Ascending aorta (tissue), 2 donors: ENCODE measurements at places on chromosomes 2 and 18.

DNA sequence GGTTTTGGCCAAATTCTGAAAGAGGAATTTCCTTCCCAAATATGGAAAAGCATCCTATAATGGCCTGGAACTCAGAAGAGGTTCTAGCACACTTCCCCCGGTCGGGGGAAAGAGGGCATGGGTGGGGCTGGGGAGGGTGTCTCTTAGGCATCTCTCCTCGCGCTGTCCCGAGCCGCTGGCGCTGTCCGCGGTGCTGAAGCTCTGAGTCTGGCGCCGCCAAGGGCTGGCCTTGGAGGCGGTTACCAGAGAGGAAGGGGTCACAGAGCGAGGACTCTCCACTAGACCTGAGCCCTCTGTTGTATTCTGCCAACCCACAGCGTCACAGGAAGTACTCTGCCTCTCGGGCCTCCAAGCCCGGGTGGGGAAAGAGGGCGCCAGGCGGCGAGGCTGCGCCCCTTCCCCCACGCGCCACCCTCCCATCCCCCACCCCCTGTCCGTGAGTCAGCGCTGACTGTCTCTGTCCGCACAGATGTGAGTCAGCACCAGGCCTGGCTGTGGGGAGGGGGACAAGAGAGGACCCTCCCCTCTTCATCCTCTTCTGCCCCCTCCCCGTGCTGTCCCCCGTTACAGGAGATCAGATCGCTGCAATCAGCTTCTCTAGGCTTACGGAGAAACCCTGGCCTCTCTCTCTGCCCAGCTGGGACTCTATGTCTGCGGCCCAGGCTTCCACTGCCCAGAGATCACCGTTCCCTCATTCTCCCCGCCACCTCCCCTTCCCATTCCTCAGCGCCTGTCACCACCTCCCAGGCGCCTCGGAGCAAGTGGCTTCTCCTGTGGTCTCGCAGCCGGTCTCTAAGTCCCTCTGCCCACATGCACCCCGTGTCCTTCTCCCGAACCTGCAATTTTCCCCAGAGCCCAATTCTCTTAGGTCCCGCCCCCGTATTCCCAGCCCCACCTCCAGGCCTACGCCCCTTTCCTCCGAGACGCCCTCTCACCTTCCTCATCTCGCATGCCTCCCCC is 779 bp downstream of the PTPRN start:
- no peaks in the 10 kb centered on the region for H3K36me3 ChIP-seq
- no peak overlapping the region for H3K4me3 ChIP-seq
- H3K4me1 ChIP-seq: no peaks in the 10 kb centered on the region
- DNase-seq: no peak
- peaks cover 5% of the 10 kb centered on the region for H3K27me3 ChIP-seq

DNA sequence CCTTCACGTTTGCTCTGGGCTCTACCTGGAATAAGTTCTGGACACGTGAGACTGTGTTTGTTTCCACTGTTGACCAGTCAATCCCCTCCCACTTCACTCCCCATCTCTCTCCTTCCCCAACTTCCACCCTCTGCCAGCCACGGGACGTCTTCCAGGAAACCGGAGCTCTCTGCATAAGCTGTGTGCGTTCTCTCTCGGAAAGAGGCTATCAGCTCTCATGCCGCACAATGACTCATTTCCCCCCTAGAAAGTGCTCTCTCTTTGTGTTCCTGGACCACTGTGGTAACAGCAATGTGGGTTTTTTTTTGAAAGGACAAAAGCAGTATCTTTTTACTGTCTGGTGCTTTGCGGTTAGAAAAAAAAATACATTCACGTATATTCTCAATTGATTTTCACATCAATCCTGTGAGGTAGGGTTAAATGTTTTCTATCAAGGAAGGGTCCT is 10.2 kb downstream of the PROKR1 start:
- H3K27ac ChIP-seq: no peak overlapping the region
- H3K36me3 ChIP-seq: no peaks in the 10 kb centered on the region
- H3K4me3 ChIP-seq: no peak overlapping the region
- H3K27me3 ChIP-seq: no peaks in the 10 kb centered on the region
- no peak for DNase-seq

DNA sequence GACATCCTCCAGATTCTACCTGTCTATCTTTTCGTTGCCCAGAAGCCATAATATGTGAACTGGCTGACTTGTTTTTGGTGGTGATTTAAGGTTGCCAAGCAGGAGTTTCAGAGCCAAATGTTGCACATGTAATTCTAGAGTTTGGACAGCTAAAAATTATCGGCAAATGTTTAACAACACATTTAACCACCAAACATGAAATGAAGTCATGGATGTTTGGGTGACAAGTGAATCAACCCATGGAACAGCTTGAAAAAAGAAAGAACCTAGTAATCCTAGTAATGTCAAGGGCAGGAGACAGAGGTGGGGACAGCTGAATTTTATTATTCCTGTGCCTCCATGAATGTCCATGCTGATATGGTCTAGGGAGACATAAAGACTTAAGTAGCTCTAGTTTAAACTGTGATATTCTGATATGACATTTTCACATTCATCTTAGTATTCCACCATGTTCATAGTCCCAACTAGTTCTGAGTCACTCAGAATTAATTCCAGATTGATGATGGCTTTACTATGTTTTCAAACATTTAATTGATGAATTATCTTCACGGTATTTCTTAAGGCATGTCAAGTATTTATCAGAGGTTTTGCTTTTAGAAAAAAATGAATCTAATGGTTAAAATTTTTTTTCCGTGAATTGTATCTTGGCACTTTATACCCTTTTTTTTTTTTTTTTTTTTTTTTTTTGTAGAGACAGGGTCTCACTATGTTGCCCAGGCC is 101.7 kb downstream of the SOCS6 start:
- DNase-seq: no peak
- H3K27ac ChIP-seq: no peak overlapping the region
- H3K36me3 ChIP-seq: no peaks in the 10 kb centered on the region

DNA sequence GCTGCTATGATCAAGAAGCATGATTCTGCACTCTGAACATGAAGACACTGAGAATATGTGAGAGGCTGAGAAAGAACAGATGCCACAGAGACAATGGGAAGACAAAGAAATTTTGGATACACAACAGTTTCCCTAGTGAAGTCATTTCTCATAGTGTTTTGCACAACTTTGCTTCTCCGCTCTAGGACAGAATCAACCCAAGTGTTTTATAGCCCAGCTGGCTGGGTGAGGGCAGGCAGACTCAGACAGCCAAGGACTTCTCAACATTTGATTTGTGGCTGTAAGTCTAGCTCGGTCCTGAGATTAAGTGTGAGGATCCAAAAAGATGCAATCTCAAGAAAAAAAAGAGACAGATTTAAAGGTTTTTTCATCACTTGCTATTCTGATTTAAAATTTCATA is 536.5 kb upstream of the CRIM1 start:
- H3K27ac ChIP-seq: no peak overlapping the region
- no peak overlapping the region for H3K4me3 ChIP-seq
- H3K4me1 ChIP-seq: no peaks in the 10 kb centered on the region
- H3K27me3 ChIP-seq: no peaks in the 10 kb centered on the region
- DNase-seq: no peak

GRCh38 chr18:26208977-26209376 is 17.3 kb upstream of the TAF4B start:
- no peaks in the 10 kb centered on the region for H3K27me3 ChIP-seq
- H3K4me1 ChIP-seq: no peaks in the 10 kb centered on the region
- H3K36me3 ChIP-seq: no peaks in the 10 kb centered on the region
- H3K4me3 ChIP-seq: no peak overlapping the region
- no peak for DNase-seq

DNA sequence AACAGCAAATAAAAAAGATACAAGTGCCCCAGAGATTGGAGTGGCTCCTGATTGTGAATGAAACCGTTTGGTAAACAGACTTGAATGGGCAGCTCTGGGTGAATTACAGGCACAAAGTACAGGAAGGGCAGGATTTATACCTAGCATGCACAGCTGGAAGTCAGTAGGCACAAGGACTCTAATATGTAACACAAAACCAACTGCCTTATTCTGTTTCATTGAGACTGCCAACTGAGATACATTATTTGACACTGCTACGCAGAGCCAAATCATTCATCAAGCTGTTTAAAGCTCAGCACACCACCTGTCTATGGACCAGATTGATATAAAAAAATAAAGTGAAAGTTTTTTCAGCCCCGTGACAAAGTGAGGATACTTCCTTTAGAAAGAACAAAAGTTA is 541.2 kb downstream of the NUP35 start:
- H3K36me3 ChIP-seq: no peaks in the 10 kb centered on the region
- no peak overlapping the region for H3K27ac ChIP-seq
- H3K27me3 ChIP-seq: no peaks in the 10 kb centered on the region

GRCh38 chr18:68679528-68679927 is 35.4 kb downstream of the TMX3 start:
- no peak overlapping the region for H3K27ac ChIP-seq
- H3K36me3 ChIP-seq: peaks cover 26% of the 10 kb centered on the region
- H3K4me3 ChIP-seq: no peak overlapping the region
- H3K27me3 ChIP-seq: no peaks in the 10 kb centered on the region

DNA sequence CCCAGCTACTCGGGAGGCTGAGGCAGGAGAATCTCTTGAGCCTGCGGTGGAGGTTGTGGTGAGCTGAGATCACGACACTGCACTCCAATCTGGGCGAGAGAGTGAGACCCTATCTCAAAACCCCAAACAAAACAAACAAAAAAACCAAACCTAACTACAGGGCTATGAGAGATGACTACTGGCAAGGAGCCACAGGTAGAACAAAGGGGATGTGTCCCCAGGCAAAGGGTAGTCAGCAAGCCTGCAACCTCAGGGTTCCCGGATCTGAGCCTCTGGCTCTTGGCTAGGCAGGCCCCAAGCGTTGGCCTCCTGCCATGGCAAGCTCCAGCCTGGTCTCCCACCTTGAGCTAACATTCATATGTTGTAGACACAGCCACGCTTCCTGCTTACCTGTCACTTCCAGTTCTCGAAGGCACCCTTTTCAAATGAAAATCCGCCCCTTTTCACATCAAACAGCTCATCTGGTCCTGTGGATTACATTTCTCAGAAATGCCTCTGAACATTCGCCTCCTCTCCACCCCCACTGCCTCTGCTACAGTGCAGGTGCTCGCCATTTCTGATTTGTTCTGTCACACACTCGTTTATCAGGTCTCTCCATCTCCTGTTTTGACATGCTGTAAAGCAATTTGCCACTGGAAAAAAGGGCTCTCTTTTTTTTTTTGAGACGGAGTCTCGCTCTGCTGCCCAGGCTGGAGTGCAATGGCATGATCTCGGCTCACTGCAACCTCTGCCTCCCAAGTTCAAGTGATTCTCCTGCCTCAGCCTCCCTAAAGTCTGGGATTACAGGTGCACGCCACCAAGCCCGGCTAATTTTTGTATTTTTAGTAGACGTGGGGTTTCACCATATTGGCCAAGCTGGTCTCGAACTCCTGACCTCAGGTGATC is 13.1 kb upstream of the ACTR3 start:
- H3K4me1 ChIP-seq: no peaks in the 10 kb centered on the region
- no peaks in the 10 kb centered on the region for H3K27me3 ChIP-seq
- DNase-seq: no peak
- H3K27ac ChIP-seq: no peak overlapping the region
- H3K36me3 ChIP-seq: no peaks in the 10 kb centered on the region

GRCh38 chr2:208256192-208256782 is 1.4 kb upstream of the IDH1 start:
- H3K4me3 ChIP-seq: no peak overlapping the region
- DNase-seq: no peak
- H3K27me3 ChIP-seq: no peaks in the 10 kb centered on the region
- no peaks in the 10 kb centered on the region for H3K36me3 ChIP-seq

GRCh38 chr2:232535761-232536530 is 3.5 kb upstream of the CHRNG start:
- no peaks in the 10 kb centered on the region for H3K27me3 ChIP-seq
- no peak for DNase-seq
- H3K27ac ChIP-seq: no peak overlapping the region
- H3K4me1 ChIP-seq: no peaks in the 10 kb centered on the region
- no peak overlapping the region for H3K4me3 ChIP-seq

- DNase-seq: no peak
- no peak overlapping the region for H3K27ac ChIP-seq
- no peaks in the 10 kb centered on the region for H3K4me1 ChIP-seq
- H3K4me3 ChIP-seq: no peak overlapping the region
- H3K36me3 ChIP-seq: no peaks in the 10 kb centered on the region
Measured at GRCh38 chr2:132849118-132849517, 179.1 kb upstream of the LYPD1 start.

GRCh38 chr2:145190031-145190703 is 670.2 kb upstream of the ZEB2 start:
- no peaks in the 10 kb centered on the region for H3K27me3 ChIP-seq
- no peak overlapping the region for H3K4me3 ChIP-seq
- H3K4me1 ChIP-seq: no peaks in the 10 kb centered on the region
- no peaks in the 10 kb centered on the region for H3K36me3 ChIP-seq
- no peak overlapping the region for H3K27ac ChIP-seq
- DNase-seq: no peak

DNA sequence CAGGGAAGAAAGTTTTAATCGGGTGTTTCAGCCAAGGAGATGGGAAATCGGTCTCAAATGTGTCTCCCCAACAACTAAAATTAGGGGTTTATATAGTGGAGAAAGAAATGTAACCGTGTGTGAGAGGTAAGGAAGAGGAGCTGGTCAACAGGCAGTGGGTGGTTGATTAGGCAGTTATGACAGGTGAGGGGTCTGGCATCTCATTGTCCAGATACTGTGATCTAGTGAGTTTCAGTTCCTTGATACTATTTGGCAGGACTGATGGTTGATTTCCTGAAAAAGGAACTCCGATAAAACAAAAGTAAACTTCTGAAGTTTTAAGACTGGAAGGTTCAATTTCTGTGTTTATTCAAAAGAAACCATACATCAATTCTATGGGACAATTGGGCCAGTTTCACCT is 197.9 kb downstream of the LPIN1 start:
- H3K27ac ChIP-seq: no peak overlapping the region
- DNase-seq: no peak
- no peaks in the 10 kb centered on the region for H3K4me1 ChIP-seq
- H3K4me3 ChIP-seq: no peak overlapping the region
- no peaks in the 10 kb centered on the region for H3K36me3 ChIP-seq
- H3K27me3 ChIP-seq: no peaks in the 10 kb centered on the region

DNA sequence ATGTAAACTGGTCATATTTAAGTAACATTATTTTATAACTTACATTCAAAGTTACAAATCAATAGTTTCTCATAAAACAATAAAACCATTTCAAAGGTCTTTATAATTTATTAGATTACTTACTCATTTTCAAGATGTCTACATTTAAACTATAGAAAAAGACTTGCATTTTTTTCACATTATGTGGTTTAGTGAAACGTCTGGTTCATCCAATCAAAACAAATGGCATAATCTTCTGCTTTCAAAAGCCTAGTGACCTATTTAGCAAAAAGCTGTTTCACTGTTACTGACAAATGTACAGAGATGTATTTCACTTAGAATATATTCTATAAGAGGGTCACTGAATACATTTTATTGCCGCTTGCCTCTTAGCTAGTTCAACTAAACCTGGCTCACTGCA is 49.3 kb upstream of the MCM6 start:
- no peak for DNase-seq
- H3K27me3 ChIP-seq: no peaks in the 10 kb centered on the region
- H3K4me3 ChIP-seq: no peak overlapping the region
- H3K36me3 ChIP-seq: peaks cover 9% of the 10 kb centered on the region
- H3K4me1 ChIP-seq: no peaks in the 10 kb centered on the region
- no peak overlapping the region for H3K27ac ChIP-seq

GRCh38 chr2:172205292-172205691 is 102.6 kb upstream of the DLX2 start:
- H3K27ac ChIP-seq: no peak overlapping the region
- no peaks in the 10 kb centered on the region for H3K27me3 ChIP-seq
- H3K36me3 ChIP-seq: no peaks in the 10 kb centered on the region
- no peak overlapping the region for H3K4me3 ChIP-seq
- DNase-seq: no peak
